HuH-7 (cell line): ENCODE measurements at places on chromosomes 1 and 21.

DNA sequence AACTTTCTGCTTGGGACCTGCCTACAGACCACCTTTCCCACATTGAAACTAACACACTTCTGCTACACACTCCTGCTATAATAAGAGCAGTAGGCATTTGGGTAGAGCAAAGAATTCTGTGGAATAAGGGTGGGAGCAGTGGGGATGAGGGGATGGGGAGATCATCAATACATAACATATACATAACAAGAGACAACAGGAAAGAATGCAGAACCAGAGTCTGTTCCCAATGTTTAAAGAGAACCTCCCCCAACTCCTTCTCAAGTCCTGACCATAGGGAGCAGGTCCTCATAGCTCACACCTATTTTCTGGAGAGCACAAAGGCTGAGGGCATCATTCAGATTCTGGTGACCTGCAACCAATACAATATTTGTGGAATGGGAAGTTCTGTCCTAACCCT lies 121.6 kb upstream of the BARHL2 start:
- DNase-seq: no peak

GRCh38 chr21:28892199-28893111 lies 100.2 kb downstream of the LTN1 start:
- DNase-seq: no peak

- DNase-seq: no peak
Measured at GRCh38 chr1:66267201-66267940, 266.6 kb upstream of the SGIP1 start.

- no peak for DNase-seq
Measured at GRCh38 chr1:87451229-87451920, 122.7 kb downstream of the LMO4 start.

DNA sequence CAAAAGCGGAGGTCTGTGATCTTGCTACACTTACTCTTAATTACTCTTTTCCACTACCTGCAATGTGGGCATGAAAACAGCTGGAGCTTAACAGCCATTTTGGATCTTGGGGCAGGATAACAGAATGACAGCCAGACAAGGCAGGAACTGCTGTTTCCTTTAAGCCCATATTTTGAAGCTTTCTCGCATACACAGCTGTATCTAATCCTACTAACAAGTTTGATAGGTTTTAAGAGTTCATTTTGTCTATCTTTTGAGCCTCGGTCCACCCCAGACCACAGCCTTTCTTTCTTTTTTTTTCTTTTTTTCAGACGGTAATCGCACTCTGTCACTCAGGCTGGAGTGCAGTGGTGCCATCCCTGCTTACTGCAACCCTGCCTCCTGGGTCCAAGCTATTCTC lies 42.4 kb upstream of the CRB1 start:
- DNase-seq: no peak

- DNase-seq: peak; percentile 80
Measured at GRCh38 chr1:228236744-228237143, 28.9 kb downstream of the OBSCN start.

- no peak for DNase-seq
Measured at GRCh38 chr1:234845836-234846235, 235.9 kb upstream of the IRF2BP2 start.

DNA sequence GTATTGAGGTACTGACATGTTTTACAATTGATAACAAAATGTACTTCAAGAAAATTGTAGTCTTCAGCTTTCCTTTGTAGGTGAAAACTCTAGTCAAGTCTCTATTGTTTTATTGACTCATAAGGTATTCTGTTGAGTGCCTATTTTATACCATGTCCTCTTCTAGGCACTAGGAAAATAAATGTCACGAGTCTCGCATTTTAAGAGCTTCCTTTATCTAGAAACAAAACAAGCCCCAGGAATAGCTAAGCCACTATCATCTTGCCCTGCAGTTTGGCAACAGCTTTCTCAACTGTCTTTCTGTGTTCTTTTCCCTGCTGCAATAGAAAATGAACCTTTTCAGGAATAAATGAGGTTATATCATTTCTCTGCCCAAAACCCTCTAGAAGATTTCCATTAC lies 288.5 kb upstream of the NEGR1 start:
- DNase-seq: no peak

- no peak for DNase-seq
Measured at GRCh38 chr1:232386721-232387510, 243.0 kb downstream of the SIPA1L2 start.

DNA sequence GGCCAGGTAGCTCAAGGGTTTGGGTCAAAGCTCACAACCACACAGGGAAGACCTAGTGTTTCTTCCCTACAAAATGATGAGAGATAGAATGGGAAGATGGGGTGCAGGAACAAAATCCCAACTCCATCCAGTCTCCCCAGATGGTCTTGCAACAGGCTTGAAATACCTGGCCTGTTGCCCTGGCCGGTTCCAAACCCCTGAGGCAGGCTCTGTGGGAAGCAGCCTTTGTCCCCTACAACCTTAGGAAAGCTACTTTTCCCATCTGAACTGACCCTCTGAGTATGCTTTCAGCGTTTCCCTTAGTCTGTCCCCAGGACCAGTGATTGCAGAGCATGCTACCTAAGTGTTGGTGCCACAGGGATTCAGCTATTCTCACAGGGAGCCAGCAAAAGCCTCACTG lies 104.0 kb downstream of the GDAP2 start:
- no peak for DNase-seq

DNA sequence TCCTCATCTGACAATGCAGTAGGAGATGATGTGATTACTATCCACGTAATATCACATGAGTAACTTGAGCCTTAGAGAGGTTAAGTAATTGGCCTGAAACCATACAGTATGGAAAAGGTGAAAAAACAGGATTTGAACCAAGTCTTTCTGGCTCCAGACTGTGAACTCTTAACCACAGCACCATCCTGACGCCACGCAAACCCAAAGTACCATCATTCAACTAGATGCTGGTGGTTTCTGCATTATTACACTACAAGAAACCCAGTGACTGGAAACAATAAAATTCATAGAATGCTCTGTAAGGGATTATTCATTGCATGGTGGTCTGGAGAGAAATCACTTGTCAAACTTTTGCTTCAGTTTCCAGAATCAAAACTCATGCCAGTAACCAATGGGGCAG lies 90.7 kb downstream of the MAB21L3 start:
- no peak for DNase-seq

GRCh38 chr1:200740571-200741208 lies 2.0 kb downstream of the CAMSAP2 start:
- DNase-seq: no peak

- no peak for DNase-seq
Measured at GRCh38 chr1:101260556-101261350, 23.9 kb downstream of the S1PR1 start.

DNA sequence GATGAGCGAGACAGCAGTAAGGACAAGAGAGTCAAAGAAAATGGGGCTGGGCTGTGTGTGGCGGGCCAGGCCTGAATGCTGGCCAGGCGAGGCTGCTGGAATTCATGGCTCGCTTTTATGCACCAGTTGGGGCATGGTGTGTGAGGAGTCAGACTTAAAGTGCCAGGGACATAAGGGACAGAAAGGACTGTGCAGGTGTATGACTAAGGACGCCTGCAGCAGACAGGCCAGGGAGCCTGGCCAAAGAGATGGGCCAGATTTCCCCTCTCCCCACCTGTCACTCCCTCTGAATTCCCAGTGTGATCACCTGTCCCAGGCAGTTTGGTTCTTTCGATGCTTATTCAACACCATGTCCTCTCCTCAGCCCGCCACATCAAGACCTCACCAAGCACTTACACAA lies 16.9 kb upstream of the SMIM12 start:
- DNase-seq: no peak

- DNase-seq: no peak
Measured at GRCh38 chr1:84145068-84145467, 997 bp downstream of the PRKACB start.

GRCh38 chr1:35112668-35113067 lies 33.5 kb downstream of the ZMYM1 start:
- DNase-seq: no peak

DNA sequence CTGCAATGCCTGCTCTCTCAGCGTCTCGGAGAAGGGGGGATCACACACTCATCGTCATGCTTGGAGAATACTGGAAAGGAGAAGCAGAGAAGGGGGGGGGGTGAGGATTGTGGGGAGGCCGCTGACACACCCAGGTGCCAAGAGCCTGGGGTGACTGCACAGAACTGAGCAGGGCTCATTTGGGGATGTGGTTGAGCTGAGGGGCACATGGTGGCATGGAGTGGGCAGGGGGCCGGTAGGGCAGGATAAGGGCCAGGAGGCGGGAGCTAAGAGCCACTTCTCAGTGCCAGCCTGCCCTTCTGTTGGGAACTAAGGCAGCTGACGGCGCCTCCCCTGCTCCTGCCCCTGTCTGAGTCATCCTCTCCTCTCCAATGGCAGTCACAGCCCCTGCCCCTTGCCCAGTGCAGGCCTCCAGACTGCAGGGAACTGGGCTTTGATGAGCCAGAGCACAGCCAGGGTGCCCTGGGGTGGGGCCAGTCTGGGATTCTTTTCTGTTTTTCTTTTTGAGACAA lies 27.2 kb downstream of the MRPL37 start:
- no peak for DNase-seq

- DNase-seq: no peak
Measured at GRCh38 chr1:185585770-185586169, 148.4 kb upstream of the HMCN1 start.

- no peak for DNase-seq
Measured at GRCh38 chr1:17503146-17503545, 36.4 kb upstream of the ARHGEF10L start.

GRCh38 chr1:168637350-168637991 lies 61.1 kb downstream of the XCL1 start:
- DNase-seq: no peak

DNA sequence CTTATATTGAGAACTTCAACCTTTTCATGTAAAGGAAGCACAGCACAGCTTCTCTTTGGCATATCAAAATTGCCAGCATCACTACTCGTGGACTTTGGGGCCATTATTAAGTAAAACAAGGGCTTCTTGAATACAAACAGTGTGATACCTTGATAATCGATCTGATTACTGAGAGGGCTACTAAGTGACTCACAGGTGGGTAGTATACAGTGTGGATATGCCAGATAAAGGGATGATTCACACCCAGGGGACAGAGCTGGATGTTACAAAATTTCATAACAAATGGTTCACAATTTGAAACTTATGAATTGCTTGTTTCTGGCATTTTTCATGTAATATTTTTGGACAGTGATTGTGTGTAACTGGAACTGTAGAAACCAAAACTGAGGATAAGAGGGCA lies 15.4 kb downstream of the HDAC1 start:
- DNase-seq: no peak

DNA sequence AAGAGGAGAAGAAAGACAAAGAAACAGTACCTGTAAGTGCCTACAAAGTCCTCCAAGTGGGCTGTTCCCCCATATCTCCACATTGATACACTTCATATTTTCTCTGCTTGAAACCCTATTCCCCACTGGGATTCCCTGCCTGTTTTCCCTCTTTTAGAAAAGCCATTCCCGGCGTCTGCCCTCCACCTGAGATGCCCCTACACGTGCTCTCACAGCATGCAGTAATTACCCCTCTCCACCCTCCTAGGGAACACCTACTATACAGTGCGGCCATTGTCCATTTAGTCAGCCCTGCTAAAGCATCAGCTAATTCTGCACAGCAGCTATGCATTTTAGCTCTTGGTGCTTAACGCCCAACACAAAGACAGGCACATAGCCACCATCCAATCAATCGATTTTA lies 135.7 kb upstream of the TIAM1 start:
- no peak for DNase-seq

- DNase-seq: peak; percentile 2
Measured at GRCh38 chr21:17045214-17045853, 467.5 kb upstream of the CXADR start.

DNA sequence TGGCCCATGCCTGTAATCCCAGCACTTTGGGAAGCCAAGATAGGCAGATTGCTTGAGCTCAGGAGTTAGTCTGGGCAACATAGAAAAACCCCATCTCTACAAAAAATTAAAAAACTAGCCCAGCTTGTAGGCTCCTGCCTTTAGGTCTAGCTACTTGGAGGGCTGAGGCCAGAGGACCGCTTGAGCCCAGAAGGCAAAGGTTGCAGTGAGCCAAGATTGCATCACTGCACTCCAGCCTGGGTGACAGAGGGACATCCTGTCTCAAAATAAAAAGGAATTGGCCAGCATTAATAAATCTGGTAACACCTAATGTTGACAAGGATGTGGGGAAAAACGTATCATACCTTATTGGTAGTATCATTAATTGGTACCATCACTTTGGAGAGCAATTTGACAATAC lies 396.2 kb downstream of the PLPP3 start:
- DNase-seq: no peak

DNA sequence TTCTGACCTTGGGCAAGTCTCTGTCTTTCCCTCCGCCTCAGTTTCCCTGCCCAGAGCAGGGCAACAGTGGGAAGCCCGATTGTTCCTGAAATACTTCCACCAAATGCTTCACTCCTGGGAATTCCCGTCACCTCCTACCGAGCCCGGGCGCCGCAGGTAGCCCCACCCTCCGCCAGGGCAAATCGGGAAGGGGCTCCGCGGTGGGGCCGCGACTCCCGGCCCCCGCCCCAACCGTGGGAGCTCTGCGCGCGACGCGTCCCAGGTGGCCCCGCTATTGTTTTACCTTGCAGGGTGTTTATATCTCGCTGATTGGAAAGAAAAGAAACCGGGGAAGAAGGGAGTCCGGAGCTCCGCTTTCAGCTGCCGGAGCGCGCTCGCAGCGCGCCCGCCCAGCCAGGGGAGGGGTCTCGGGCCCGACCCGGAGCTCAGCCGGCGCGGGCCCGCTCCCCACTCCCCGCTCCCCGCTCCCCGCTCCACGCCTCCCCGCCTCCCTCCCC lies 407 bp downstream of the IGSF3 start:
- DNase-seq: no peak

DNA sequence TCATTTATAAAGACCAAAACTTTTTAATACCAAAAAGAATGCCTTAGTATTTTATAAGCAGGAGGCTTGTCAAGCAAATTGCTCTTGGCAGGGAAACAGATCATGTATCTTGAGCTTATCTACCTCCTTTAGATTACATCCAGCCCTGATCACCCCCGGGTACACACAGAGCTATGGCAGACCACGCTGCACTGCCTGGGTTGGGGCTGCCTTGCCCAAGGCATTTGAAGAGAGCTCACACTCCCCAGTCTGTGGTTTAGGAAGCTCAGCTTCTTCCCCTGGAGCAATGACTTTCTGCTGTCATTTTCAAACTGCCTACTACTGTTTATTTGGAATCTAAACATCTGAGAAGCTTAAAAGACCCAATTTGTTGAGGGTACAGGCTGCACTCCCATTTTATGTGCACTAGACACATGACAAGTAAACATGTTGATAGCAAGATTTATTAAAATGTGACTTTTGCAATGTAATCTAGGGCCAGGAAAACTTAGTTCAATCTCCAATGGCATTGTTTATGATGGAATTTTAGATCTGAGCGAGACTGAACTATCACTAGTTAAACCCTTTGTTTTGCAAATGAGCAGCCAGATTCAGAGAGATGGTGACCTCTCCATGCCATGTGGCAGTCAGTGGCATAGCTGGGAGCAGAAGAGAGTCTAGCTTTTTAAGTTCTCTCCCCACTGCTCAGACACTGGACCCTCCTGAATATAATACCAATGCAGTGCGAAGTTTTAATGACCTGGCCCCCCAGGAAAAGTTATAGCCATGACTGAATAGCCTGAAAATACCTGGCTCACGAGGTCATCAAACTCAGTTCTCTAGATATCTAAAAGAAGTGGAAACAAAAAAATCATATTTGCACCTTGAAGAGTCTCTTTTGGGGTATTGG lies 214.9 kb downstream of the HLX start:
- DNase-seq: no peak
